ENCODE measurements at places on chromosomes 12 and 14.

DNA sequence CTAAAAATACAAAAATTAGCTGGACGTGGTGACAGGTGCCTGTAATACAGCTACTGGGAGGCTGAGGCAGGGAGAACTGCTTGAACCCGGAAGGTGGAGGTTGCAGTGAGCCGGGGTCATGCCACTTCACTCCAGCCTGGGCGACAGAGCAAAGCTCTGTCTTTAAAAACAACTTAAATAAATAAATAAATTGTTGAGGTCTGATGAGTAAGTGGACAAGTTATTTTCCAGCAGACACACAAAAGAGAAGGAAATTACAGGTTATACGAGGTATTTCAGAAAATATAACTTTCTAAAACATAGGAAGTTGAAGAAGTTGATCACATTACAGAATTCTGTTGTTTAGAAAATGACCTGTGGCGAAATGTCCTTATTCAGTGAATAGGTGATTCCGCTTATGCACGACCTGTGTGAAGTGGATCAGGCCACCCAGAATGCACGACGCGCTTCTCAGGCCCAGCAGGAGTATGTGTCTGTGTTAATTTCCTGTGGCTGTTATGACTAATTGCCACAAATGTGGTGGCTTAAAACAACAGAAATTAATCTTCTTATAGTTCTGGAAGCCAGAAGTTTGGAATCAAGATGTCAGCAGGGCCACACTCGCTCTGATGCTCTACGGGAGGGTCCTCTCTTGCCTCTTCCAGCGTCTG is 38.1 kb downstream of the P2RX7 start:
- no peak for DNase-seq

- peak; percentile 7 for DNase-seq
These were observed 316.5 kb upstream of the OR4E1 start for GRCh38 chr14:21990116-21990515.

DNA sequence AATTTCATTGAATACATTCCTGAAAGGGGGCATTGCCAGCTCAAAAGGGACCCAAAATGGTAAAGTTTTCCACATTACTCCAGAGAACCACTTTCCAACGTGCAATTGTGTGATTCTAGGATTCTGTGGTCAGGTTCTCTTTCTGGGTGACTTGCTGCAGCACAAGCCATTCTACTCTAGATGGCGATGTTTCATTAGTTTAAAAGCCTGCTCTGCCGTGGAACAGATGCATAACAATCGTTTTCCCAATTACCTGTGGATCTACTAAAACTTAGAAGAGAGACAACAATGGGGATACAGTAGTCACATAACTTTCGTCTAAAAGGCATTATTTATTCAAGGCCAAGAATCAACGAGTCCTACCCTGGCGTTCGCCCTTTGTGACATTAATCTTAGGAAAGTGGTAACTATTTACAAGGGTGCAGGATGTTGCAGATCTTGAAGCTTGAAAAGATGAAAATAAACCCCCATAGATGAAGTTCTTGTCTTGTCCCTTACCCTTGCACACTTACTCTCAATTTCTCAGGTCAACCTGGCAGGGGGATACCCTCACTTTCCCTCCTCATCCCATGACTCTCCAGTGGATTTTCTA is 400.9 kb downstream of the SNAPC1 start:
- peak; percentile 50 for DNase-seq

GRCh38 chr12:6950811-6951540 is at the start of gene PTPN6:
PTPN6 (plus strand) TSS chr12:6951356; CDS start chr12:6951513, 157 bp downstream.
- DNase-seq: peak; percentile 84

DNA sequence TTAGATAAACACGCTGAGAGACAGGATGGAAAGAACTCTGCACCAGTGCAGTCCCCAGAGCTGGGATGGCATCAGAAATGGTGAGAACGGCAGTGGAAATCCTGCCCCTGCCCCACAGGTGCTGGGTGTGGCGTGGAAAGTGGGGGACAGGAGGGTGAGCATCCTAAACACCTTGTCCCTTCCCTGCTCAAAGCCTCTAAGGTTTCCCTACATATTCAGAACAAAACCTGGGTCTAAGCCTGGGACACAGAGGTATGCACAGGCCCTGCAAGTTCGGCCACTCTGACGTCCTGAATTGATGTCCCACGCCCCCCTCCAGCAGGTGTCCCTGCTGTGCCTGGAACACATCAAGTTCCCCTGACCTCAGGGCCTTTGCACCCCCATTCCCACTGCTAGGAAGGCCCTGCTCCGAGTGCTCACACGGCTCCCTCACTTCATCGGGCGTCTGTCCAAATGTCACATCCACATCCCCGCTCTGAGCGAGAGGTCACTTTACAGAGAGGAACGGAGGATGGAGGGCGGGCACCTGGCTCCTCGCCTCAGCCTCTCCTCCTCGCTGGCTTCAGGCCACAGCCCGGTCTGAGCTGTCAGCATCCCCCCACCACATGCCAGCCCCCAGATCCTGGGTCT is 38.5 kb upstream of the SFSWAP start:
- DNase-seq: no peak

- DNase-seq: peak; percentile 34
These were observed 619 bp upstream of the NTN4 start for GRCh38 chr12:95790917-95791849.

DNA sequence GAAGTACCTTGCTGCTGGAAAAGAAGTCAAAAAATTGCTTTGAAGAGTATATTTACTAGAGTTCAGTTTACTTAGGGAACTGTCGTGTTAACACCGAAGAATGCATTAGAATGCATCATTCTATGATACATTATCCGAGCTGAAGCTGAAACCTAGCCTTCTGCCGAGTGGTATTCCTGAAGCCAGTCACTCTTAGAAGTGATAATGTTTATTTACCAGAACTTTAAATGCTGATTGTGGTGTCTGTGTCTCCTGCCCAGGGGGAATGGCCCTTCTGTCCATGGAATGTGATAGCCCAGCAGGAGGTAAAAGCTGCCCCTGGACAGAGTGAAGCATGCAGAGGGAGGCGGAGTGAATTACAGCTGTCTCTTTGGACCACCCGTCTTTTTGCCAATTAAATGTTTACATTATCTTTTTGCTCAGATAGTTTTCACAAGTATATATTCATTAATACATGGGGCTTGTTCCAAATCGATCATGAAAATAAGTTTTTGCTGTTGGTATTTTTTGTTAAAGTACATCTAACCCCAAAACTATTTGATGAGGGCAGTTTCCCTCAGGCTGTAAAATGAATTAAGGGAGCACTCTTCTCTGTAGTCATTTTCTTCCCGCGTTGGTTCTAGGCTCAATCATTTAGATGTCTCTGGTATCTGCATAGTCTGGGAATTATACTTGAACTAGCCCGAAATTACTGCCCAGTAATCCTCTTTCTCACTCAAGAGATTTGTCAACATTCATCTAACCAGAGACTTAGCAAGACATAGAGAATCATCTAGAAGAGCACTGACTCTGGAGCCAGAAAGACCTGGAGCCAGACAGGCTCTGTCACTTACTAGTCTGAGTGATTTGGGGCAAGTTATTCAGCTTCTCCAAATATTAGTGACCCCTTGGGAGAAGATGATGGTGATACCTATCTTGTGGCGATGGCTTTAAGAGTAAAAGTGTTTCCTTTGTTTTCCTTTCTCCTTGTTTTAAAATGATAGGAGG is 147.6 kb downstream of the CRADD start:
- DNase-seq: no peak

- no peak for DNase-seq
These were observed 865 bp downstream of the RGS6 start for GRCh38 chr14:71933001-71933587.

DNA sequence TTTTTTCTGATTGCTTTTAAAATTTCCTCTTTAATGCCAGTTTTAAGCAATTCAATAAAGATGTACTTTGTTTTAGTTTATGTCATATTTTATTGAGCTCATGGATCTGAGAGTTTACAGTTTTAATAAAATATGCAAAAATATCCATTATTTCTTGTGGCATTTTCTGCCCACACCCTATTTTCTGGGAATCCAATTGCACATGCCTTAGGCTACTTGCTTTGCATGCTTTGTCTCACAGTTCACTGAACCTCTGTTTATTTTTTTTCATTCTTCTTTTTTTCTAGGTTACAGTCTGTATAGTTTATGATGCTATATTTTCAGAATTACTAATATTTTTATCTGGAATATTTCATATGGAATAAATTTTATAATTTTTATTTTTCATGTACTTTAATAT is 1258.0 kb downstream of the FSCB start:
- DNase-seq: no peak

GRCh38 chr12:3285570-3285969 is 205.4 kb upstream of the PRMT8 start:
- DNase-seq: no peak

DNA sequence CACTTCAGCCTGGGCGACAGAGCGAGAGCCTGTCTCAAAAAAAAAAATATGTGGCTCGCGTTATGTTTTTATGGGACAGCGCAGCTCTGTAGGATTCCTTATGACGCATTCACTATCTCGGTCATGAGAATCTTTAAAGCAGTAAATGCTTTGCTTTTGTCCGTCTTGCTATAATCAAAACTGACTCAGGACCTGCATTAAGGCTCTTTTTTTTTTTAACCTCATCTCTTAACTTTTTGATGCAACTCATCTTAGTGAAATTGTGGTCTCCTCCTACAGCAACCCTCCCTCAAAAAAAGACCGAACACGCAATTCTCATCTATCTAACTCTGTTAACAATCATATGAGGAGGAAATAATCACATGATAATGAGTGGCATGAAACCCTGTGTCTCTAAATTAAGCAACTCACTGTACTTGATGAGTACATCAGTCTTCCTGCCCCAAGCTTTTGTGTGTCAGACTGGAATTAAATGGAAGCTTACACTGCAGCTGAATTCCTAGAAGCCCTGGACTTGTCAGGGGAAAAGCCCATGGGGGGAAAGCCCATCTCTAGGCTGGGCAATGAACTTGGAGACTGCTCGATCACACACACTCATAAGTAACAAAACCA is 4.3 kb downstream of the P2RX4 start:
- DNase-seq: no peak

DNA sequence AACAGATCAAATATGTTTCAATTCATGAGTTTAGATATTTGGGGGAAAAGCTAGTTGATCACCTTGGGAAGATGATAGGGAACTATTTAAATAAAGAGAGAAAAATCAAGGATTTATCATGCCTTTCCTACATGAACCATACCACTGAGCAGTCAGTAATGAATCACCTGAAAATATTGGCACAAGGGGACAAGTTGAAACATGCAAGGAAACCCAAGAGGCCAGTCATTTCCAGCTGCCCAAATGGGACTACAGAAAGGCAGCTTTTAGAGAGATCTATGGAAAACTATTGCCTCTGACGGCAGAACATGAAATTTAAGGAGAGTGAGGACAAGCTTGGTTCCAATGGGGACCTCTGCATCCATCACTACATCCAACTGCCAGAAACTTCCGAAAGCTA is 14.1 kb upstream of the ETV6 start:
- DNase-seq: no peak

GRCh38 chr12:14239350-14239934 is 126.0 kb upstream of the ATF7IP start:
- DNase-seq: peak; percentile 89

DNA sequence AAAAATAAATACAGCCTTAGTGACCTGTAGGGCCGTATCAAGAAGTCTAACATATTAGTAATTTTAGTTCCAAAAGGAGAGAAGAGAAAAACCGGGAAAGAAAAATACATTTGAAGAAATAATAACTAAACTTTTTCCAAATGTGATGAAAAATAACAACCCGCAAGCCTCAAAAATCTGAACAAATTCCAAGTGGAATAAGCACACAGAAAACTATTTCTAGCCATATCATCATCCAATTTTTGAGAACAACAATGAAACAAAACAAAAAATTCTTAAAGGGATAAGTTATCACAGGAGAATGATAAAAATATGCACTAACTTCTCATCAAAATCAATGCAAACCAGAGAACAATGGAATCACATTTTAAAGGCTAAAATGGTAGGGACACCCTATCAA is 198.1 kb upstream of the PLXNC1 start:
- no peak for DNase-seq

DNA sequence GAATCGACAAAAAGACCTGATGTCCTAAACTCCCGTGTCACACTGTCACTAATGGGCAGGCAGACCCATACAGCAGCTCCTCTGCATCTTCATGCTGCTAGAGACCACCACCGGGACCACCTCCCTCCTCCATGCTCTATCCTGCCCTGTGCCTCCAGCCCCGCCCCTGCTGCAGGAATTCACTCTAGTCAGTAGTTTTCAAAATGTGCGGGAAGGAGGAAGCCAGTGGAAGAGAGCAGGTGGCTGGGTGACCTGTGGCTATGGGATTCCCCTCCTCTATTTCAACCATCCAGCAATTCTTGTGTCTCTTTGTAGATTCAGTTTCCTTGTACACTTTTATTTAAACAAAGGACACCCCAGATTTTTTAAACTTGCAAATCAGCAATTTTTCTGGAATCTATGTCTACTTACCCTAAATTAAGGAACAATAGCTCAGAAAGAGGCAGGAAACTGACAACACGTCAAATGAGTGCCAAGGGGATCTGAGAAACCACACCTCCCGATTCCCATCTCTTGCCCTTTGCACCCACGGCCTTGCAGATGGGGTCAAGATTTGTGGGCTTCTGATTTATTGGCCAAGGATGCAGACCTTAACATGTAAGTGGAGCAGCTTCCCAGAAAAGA is 20.4 kb upstream of the MAP1LC3B2 start:
- DNase-seq: no peak

GRCh38 chr12:56657416-56658379 is 11.9 kb upstream of the ATP5F1B start:
- no peak for DNase-seq

DNA sequence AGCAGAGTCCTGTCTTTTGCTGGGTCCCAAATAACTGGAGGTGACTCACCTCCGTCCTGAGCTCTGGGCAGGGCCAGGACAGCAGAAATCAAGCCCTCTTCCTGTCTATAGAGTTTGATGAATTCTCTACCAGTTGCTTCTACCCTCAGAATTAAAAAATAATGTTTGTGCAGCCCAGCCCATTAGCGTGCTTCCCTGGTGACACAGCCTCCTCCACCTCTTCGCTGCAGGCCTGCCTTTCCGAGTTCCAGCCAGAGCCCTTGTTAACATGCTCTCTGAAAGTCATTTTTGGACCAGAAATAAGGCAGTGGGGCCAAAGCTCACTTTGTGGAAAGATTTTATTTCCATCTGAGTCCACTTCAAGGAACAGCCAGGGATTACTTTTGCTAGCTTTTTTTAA is 94.0 kb downstream of the TBX5 start:
- no peak for DNase-seq

DNA sequence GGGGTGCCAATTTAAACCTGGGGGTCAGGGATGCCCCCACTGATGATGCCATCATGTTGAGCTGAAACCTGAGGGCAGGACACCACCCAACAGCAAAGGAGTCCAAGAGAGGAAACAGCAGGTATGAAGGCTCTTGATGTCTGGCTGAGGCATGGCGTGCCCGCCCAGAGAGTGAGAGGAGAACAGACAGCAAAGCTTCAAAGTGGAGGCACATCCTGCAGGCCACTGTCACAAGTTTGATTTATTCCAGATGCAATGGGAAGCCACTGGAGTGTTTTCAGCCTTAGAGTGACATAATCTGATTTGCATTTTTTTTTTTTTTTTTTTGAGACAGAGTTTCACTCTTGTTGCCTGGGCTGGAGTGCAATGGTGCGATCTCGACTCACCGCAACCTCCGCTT is 34.8 kb downstream of the IRF2BPL start:
- no peak for DNase-seq

All from KBM-7 (cell line).